DMS79 treated with DMSO at 0.1 percent for 48 hours (cell line): ENCODE measurements at places on chromosomes 5 and 9.

DNA sequence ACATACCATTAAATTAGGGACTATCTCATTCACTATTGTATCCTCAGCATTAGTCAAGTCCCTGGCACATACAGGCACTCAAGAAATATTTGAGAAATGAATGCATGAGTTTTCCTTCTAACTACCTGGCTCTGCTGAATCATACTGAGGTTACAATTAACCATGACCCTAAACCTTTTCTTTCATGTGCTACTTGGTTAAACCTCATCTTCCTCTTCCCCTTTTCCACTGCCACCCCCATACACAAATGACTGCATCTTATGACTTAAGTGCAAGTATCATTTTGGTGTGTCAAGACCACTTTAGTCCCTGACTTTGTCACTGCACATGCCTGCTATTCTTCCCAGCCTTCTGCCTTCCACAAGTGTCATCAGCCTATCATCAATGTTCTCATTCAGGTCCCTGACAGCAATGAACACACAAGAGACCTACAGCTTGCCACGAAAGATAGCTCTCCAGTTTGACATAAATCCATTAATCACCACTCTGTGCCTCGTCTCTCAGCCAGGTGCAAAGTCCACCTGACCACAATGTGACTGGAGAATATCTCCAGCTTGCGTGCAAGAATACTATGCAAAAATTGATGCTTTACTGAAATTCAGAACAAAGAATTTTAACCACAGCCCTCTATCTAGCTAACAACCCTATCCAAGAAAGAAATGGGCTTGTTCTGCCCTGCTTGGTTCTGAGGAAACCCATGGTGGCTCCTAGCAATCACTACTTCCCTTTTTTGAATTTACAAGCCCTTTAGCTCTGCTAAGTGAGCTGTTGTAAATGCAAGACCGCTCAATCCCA, 74.5 kb downstream of the MAPKAP1 start:
- peak; percentile 44 for DNase-seq

GRCh38 chr9:105233873-105234272, 10.6 kb upstream of the SLC44A1 start:
- DNase-seq = no peak

DNA sequence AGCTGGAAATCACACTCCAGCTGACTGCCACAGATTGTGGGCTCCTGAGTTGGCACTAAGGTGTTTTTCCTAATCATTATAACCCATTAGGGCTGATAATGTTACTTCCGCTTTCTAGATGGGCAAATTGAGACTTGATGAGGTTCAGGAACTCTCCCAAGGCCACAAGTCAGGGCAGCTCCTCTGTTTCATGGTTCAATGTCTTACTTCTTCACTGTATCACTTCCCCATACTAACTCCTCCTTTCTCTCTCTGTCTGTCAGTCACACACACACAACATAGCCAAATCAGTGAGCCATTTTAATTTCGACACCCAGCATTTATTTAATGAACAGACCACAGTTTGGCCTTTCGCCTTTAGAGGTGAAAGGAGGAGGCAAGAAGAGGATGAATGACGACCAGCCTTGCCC, 17.8 kb upstream of the TRAF1 start:
- DNase-seq = no peak

- no peak for DNase-seq
Observed at GRCh38 chr9:100087218-100087617, 11.6 kb downstream of the ERP44 start.

GRCh38 chr5:149271195-149271715, 404 bp upstream of the AFAP1L1 start:
- DNase-seq = no peak

GRCh38 chr9:114370251-114370967, 17.4 kb downstream of the AKNA start:
- DNase-seq = no peak

DNA sequence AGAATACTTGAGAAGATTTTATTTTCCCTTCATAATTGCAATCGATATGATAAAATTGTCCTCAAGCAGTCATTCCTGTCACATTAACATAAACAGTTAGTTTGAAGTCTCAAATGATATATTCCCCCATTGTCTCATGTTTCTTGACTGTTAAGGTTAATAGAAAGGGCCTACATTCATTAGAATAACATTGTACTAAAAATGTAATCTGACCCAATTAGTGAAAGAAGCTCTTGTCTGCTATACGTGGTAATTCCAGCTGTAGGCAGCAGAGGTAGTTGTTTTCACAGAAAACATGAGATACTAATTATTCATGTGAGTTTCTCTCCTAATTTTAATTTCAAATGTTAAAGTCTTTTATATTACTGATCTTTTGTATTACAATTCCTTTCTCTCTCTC, 25.9 kb upstream of the AP3B1 start:
- DNase-seq = peak; percentile 13

DNA sequence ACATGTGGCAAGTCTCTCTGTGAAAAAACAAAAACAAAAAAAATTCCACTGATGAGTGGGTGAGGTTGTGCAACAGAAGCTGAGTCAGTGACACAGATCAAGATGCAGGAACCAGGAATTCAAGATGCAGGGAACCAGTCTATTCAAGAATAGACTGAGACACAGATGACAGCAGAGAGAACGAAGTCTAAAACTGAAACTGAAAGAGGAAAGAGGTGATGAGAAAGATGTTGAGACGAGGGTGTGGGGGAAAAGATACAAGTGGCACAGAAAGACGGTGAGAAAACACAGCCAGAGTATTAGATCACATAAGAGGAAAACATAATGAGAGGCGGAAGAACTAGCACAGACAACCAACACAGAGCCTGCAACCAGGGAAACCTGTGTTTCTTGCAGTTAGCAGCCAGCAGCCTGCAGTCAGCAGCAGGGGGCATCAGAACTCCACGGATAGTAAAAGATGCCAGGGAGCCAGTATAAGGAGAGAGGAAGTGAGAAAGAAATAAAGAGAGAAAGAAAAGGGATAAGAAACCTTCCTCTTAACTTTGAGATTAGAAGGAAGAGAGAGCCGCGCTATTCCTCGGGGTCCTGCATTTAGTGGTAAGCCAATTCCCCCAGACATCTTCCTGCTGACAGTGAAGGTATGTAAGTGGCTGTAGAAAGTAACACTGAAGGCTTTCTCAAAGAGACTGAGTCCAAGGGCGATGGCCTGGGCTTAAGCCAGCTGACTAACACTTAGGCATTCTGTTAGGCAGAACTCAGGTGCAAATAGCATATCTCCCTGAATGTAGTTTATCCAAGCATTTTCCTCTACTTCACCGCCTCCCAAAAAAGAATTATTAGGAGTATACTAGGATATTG, 79.0 kb downstream of the TLR4 start:
- peak; percentile 77 for DNase-seq

DNA sequence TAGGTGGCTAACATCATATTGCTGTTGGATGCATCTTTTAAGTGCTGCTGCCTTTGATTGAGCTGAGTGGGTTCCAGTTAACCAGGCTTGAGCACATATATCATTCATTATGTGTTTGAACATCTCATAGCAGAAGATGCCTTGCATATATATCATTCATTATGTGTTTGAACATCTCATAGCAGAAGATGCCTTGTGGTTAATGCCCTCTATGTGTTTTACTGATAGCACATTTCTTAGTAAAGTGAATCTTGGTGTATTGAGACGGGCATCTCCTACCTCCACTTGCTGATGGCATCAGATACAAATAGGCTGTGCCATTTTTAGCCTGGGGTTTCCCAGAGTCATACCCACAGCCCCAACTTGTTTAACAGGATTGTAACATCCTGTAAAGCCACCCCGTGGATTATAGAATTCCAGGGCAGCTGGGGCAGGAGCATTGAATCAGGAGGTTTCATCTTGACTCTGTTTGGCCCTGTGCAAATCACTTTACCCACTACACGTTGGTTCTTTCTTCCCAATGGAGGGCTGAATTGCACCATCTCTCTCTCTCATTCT, 26.5 kb downstream of the MTAP start:
- DNase-seq = no peak

DNA sequence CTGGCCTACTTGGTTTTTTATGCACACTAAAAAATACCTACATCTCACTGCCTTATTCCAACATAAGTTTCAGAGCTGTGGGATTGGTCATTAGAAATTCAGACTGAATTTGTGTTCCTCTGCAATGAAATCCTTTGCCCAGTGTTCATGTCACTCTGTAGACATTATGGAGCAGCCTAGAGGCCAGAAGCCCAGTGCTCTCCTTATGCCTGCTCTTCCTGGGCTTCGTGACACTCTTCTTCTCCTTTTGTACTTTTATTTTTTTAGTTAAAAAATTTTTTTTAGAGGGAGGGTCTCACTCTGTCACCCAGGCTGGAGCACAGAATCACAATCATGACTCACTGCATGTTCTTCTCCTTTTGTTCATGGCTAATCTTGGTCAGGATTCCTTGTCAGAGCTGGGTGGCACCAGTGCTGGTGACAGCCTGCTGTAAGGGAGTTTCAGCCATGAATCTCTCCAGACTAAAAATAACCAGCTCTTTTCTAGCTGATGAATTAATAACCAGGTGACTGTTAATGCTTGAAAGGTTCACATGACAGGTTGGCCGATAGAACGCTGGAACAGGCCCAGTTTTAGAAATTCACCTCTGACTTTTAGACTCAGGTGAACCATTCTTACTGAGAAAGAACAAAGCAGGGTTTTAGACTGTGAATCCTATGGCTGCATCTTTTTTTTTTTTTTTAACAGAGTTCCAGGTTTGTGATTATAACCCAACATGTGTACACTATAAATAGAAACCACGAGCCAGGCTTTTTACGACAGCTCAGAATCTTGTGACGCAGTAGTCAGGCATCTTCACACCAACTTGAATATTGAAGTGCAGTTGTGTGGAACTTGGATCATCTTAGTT, 34.1 kb upstream of the C5orf47 start:
- DNase-seq = no peak

- DNase-seq = no peak
Observed at GRCh38 chr5:92637247-92637646, 943.8 kb downstream of the NR2F1-AS1 start.

DNA sequence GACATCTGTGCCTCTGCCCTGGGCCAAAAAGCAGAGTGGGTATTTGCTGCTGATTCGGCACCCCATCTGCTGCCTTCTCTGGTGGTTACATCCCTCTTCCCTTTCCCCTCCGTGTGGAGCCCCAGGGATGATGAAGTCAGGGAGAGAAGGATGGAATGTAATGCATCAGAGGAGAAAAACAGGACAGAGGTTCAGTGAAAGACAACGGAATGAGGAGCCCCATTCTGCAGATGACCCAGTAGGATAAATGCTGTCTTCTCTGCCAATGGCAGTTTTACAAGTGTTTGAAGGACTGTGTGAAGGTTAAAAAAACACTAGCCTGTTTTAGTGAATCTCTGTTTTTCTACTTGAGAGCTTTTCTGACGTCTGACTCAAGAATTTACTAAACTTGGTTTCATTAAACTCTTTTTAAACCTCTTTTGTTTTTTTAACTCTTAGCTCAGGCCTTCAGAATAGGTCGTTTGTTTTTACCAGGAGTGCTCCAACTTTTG, 86.3 kb downstream of the NLN start:
- DNase-seq = no peak

- no peak for DNase-seq
Observed at GRCh38 chr9:91536211-91536691, 112.6 kb upstream of the NFIL3 start.

- DNase-seq = peak; percentile 33
Observed at GRCh38 chr5:40841068-40841805, at the start of gene CARD6. TSS of gene CARD6 (plus strand) at chr5:40841367. CDS start at chr5:40841383, 16 bp downstream.

DNA sequence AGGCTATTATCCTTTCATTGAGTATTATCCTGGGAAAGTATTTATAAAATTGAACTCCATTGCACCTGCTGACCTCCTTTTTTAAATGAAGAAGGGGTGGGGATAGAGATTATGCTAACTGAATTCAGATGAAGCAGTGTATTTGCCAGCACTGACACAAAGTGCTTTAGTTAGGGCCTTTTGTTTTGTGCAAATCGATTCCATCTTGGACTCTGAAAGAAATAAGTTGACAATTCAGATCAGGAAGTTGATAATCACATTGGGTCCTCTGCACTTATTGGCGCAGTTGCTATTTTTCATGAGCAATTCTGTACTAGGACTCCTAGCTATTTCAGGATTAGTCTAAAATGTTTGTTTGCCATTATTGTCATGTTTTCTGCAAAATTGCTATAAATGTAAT, 101.6 kb upstream of the FSD1L start:
- DNase-seq = no peak

- no peak for DNase-seq
Observed at GRCh38 chr9:77237896-77238295, 60.6 kb downstream of the VPS13A start.

GRCh38 chr5:65481635-65482295, at the start of gene ADAMTS6:
TSS of gene ADAMTS6 (minus strand) at chr5:65481920. CDS start at chr5:65473673, 8,247 bp downstream.
- peak; percentile 42 for DNase-seq

DNA sequence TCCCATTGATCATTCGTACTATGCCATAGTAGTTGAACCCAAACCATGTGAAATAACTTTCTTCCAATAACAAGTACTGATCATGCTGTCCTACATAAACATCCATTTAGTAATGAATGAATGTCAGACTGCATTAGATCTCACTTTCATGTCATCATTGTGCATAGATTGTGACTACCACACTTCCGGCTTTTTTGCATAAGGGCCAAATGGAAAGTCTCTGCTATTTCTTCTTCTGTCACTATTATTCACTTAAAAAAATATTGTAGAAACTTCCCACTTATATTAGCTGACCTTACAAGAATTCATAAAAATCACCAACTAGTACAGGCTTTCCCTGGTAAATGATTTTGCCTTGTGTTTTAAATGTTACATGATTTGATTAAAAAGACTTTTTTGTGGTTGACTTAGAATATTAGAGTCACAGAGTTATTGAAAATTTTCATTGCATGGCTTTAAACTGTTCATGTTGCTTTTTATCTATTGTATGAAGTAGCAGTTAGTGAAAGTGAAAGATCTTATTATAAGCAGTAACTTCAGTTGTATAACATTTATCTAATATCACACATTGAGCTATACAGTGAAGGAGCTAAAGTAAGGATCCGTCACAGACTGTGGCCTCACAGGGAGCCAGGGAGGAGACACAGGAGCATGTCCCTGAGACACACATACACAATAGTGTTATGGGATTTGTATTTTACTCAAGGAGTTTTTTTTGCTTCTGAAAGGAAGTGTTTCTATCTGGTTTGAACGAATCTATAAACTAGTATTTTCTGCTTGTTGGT, 33.9 kb downstream of the LMNB1 start:
- DNase-seq = no peak

GRCh38 chr9:89714321-89714720, 109.5 kb downstream of the GADD45G start:
- DNase-seq = no peak

GRCh38 chr9:137460363-137461315, 1.5 kb upstream of the NSMF start:
- DNase-seq = no peak

DNA sequence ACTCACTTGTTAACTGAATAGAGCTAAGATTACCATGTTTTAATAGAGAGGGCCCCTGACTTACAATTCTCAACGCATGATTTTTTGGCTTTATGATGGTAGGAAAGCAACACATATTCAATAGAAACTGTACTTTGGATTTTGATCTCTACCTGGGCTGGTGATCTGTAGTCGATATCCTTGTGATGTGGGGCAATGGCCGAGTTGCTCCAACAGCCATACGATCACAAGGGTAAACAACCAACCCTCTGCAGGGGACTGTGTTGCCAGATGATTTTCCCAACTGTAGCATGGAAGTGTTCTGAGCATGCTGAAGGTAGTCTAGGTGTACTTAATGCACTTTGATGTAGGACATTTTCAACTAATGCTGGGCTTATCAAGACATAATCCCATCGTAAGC, 36.5 kb downstream of the NSUN2 start:
- no peak for DNase-seq

GRCh38 chr5:165328846-165329245, 1823.4 kb downstream of the MAT2B start:
- DNase-seq = no peak
